Upper lobe of right lung (tissue), 1 donor: ENCODE measurements at places on chromosomes 2 and 18.
A peak's percentile ranks its signal among the peaks of the same experiment; 100 is the strongest.

DNA sequence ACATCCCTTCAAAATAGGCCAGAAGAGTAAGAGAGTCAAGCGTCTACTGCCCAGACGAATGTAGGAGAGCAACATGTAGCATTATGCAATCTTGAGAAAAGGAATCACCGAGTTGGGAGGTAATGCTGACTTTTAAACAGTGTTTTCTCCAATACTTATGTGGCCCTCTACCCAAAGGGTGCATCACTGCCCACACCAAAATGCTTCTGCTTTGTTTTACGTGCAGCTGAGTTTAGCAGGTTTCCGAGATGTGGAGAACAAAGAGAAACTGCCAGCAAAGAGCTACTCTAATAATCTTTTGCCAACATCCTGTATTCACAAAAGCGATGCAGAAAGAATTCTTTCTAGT lies 63.4 kb upstream of the ZEB2 start:
- DNase-seq, result no peak

DNA sequence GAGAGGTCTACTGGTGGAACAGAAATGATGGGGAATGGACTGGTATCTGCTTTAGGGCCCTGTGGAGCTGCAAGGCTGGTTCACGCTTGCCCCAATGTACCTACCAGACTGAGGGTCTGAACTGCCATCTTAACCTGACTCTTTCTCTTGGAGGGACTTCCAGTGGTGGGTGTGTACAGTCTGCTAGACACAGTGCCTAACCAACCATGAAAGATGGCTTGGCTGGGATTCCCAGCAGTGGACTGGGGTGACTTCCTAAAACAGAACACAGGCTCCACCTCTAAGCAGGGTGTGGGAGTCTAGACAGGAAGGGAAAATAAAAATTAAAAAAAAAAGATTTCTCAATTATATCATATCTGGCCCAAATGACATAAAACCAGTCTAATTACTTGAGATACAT lies 25.5 kb upstream of the MYO3B start:
- DNase-seq, result no peak

GRCh38 chr2:238946318-238947242 lies 98.7 kb downstream of the TWIST2 start:
- DNase-seq, result peak; percentile 58

GRCh38 chr2:217935235-217935879 lies 67.4 kb downstream of the TNS1 start:
- DNase-seq, result no peak

DNA sequence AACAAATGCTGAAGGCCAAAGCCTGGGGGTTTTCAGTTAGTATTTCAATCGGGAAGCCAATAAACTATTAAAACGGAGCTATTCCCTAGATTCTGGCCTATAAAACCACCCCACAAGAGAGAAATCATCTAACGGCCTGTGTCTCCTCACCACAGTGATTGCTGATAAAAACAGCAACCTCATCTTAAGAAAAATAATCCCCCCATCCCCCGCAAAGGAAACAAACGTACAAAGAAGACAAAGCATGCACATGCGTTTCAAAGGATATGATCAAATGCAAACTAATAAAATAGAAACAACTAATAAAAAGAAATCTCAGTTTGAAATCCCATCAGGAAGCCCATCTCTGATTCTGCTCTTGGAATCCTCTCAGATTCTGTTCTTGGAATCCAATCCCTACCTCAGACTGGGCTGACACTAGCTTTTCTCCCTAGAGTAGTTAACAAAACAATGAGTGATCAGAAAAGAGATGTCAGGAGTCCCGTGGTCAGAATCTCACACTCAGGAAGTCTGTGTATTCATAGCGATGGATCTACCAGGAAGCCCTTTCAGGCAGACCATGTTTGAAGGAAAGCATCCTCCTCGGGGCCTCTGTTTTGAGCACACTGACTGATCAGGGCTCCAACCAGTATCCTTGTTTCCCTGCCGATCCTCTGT lies 150.7 kb downstream of the THADA start:
- no peak for DNase-seq

DNA sequence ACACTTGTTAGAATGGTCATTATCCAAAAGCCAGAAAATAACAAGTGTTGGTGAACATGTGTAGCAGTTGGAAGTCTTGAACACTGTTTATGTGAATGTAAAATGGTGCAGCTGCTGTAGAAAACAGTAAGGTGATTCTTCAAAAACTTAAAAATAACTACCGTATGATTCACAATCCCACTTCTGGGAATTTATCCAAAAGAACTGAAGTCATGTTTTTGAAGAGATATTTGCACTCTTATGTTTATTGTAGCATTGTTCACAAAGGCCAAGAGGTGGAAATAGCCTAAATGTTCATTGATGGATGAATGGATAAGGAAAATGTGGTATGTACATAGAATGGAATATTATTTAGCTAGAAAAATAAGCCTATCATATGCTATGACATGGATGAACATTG lies 6.3 kb upstream of the SPP2 start:
- no peak for DNase-seq

DNA sequence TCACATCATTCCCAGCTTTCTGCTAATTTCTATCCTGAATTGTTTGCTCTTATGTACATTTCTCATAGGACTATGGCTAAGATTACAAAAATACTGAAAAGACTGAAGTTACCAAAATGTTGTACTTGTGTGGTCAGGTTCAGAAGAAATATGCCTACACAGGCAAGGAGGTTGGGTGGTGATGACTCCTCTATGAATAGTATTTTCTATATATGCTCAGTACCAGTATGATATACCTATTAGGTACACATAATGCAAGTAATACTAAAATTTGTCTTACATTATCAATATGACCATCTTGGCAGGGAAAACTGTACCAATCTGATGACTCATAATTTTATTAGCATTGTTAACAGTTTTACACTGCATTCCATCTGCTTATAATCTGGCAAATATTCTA lies 12.2 kb upstream of the ORC2 start:
- DNase-seq, result no peak

DNA sequence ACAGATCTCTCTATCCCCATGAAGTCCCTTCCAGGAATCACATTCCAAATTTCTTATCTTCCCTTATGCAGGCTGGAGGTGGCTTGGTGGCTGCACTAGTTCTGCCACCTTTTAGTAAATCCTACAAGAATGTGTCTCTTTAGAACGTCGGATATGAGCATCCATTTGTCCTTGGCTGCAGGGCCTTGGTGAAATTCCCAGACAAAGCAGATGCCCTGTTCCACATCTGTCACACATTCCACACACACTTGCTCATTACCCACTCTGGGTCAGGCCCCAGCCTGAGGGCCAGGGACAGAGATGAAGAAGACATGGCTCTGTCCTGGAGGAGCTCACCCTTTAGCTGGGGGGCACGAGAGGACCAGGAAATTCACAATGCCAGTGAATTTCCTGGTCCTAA lies 31.2 kb upstream of the GPR17 start:
- DNase-seq, result no peak

DNA sequence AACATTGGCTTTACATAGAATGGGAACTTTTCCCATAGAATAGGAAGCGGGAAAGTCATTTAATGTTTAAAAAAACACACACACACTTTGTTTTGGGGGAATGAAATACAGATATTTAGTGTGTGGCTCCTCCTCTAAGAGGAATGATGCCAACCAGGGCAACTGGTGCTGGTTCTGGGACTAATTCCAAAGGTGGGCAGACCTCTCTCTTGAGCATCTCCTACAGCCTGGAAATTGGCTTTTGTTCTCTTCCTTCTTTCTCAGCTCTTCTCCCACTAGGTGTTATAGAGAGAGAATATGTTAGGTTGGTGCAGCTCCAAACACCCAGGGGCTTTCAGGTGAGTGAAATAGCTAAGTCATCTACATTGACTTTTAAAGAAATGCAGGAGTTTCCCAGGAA lies 190.1 kb downstream of the RAD51AP2 start:
- no peak for DNase-seq

DNA sequence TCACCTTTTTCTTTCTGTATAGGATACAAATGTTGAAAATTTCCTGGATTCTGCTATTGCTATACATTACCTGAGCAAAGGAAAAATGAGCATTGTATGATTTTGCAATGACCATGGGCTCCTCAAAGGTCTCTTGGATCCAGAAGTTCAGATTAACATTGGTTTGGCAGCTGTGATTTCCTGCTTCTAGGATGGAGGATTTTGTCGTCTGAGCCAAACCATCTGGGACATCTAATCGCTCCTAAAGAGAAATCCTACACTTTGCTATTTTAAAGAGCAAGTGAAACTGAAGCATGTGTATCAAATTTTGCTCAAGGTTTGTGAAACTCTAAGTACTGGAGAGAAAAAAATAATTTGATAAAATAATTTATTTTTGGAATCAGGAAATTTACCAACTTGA lies 115.1 kb upstream of the ST6GAL2 start:
- no peak for DNase-seq

DNA sequence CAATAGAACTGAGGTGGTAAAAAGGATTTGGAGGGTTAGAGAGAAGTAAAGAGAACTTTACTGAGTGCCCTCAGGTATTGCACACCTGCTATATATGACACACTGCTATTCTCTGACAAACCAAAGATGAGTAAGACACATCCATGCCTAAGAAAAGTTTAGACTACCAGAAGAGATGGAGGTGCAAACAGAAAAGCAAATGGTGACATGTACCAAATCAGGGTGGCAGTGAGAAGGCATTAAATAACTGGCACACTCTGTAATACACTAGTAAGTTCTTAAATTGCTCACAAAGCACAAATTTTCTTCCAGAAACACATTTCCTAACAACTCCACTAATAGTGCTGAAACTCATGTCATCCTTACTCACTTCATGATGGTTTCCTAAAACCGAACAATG lies 88.6 kb downstream of the KCTD18 start:
- DNase-seq, result no peak

GRCh38 chr2:20106746-20107145 lies 55.3 kb upstream of the LAPTM4A start:
- peak; percentile 78 for DNase-seq

- DNase-seq, result no peak
Measured at GRCh38 chr2:185990861-185991525, 252.4 kb downstream of the FSIP2 start.

DNA sequence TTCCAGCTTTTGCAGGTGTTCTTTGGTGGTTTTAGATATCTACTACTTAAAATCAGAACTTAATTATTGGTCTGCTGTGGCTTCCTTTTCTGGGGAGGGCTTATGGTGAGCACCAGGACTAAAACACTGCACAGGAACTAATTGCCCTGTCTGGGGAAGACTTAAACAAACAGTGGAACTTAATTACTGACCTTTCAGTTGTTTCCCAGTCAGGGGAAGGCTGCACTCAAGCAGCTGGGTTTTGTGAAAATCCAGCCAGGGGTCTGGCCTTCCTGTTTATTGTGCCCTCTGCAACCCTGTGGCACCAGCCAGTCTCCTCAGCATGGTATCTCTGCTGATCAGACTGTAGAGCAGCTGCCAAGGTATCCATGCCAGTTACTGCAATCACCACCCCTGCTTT lies 398.2 kb downstream of the ADCYAP1 start:
- DNase-seq, result no peak

GRCh38 chr2:182646763-182647498 lies 69.1 kb upstream of the DNAJC10 start:
- no peak for DNase-seq

DNA sequence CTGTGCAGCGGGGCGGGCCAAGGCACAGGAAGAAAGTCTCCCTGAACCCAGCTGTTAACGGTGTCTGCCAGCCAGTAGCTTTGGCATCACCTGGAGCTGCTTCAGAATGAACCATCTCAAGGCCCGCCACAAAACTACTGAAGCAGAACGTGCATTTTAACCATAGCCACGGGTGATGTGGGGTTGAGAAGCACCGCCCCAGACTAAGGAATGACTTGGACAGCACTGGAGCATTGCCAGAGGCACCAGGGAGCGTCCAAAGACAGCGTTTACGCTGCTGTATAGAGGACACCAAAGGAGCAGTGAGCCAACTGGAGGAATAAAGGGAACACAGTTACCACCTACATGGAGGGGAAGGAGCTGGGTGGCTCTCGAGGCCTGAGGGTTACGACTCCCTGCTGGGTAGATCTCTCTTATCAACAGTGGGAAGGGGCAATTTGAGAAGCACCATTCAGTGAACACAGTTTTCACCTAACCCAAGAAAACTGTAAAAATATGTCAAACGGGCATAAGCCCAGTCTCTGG lies 28.4 kb upstream of the LONRF2 start:
- no peak for DNase-seq

DNA sequence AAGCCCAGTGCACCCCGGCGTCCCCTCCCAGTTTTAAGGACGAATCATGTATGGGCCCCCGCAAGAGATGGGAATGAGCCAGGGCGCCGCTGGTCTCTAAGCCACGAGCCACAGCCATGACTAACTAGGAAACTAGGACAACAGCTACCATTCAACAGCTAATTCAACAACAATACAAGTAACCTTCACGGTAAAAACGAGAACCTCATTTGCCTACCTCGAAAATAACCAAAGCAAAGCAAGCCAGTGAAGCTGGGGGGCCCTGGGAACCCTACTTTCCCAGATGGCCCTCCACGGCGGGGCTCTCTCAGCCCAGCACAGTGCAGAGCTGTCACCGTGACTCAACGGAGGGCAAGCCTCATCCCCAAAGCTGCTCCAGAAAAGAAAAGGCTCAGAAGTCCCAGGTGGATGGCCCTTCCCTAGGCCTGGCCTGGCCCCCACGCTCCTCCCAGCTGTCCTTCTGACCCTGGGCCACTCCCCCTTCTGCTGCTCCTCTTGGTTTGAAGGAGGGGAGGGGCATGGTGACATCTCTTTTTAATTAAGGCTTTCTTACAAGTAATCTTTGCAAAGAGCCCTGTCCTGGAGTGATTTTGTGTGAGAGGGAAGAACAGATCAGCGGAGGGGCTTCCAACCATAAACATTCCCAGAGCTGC lies 126.3 kb downstream of the HDAC4 start:
- DNase-seq, result peak; percentile 63

GRCh38 chr18:57864615-57865121 lies 61.6 kb upstream of the ATP8B1 start:
- DNase-seq, result no peak

- no peak for DNase-seq
Measured at GRCh38 chr18:65057439-65058083, 693.3 kb upstream of the CDH7 start.

DNA sequence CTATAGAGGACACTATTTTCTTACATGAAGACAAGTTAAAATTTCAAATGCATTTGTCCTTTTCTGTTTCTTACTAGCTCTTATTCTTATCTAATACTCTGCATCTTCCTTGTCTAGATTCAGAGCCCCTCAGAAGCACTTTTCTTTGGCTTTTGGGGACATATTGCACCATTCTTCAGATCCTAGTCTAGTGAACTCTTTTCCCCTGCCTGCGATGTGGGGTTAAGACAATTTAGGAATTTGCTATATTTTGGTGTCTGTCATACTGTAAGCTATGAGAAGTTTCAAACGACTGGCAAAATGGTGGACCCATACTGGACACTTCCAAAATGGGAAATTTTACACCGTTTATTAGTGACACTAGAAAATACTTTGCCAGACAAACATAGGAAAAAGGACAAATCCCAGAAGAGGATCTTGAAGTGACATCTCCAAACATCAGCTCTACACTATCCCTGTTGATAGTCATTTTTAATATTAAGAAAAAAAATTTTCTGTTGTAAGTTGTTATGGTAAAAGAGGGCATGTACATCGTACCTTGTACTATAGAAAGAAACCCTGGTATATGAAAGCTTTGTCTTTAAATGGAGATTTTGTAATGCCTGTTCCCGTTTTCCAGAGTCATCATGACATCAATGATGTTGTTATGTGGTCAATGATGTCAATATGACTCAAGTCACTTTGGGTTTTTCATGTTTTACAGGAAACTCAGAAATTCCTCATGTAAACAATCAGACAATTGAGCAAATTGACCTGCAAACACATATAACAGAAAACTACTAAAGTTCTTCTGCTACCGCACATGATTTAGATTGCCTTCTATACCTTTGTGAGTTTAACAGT lies 4.4 kb upstream of the KYNU start:
- no peak for DNase-seq

GRCh38 chr2:70962885-70963878 lies 15.2 kb upstream of the ANKRD53 start:
- peak; percentile 61 for DNase-seq

- no peak for DNase-seq
Measured at GRCh38 chr2:148338541-148338940, 306.0 kb upstream of the EPC2 start.
